ENCODE measurements at places on chromosomes 2 and 18.

DNA sequence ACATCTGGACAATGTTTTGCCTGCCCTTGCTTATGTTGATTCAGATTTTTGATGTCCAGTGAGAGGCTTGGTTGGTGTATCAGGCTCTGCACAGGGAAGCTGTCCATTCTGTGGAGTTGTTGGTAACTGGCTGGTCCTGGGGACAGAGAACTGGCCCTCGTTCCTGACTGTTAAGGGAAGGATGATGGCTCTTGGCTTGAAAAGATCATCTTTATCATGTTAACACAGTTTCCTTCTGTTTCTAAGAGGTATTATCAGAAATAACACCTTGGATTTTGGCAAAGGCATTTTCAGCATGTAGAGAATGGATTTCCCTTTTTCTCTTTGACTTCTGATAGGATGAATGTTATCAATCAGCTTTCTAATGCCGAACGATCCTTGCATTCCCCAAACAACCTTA is 19.3 kb downstream of the STK25 start:
- no peak for DNase-seq

DNA sequence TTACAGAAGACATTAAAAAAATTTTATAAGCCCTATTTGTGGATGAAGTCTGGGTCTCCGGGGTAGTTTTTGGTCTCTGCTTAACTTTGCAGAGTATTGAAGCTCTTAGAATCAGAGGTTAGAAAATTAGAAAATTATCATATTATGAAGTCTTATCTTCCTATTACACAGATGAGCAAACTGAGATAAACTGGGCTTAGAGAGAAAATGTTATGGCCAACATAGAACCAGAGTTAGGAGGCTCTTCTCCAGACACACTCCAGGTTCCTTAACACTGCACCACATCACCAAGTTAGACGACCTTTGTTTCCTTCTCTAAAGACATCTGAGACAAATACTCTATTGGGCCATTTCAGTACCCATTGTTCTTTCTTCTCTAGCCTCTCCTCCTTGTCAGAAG is 36.7 kb upstream of the NEB start:
- no peak for DNase-seq

- no peak for DNase-seq
Measured at GRCh38 chr2:238120463-238121298, 17.8 kb upstream of the KLHL30 start.

- no peak for DNase-seq
Measured at GRCh38 chr2:231627384-231628120, 34.9 kb downstream of the TEX44 start.

- DNase-seq, result no peak
Measured at GRCh38 chr2:176081837-176082524, 1.8 kb downstream of the EVX2 start.

DNA sequence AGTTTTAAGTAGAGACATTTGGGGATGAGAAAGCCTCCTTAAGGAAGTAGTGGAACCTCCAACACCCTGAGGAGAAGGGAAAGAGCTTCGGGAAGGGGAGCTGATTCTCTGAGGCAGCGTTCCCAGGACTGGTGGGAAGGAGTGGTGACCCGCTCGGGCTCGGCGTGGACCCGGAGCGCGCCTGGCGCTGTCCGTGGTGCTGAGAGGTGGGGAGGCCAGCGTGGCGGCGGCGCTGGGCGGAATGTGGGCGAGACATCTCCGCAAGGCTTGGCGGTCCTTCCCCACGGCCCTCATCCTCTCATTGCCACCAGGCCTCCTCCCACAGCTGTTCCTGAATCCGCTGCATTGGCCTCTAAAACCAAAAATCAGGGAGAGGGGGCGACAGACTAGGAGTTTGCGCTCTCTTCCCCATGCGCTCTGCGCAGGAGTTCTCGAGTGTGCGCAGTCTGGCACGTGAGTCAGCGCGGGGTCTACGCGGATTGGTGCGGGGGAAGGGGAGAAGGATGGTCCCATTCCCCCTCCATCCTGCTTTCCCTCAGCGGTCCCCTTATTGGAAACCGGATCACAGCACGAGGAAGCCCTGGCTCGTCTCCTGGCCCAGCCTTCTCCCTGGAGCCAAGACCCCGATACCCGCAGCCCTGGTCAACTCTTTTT is 857 bp downstream of the RESP18 start:
- no peak for DNase-seq

GRCh38 chr2:26742048-26742770 is 21.9 kb upstream of the SLC35F6 start:
- no peak for DNase-seq

DNA sequence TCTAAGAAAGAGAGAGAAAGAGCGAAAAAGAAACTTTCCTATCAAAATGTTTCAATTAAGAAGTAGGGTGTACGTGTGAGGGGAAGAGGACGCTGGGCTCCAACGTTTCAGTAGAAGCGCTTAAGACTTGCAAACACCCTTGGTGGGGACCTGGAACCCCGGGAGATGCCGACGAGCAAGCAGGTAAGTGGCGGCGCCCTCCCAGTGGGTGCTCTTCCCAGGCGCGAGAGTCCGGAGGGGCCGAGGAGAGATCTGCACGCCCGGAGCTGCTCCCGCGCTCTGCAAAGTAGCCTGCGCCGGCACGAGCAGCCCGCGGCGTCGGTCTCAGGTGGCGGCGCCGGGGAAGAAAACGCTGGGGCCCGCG is 678 bp upstream of the OTX1 start:
- DNase-seq, result no peak

GRCh38 chr2:65227020-65227455 is 593 bp upstream of the ACTR2 start:
- no peak for DNase-seq

- DNase-seq, result no peak
Measured at GRCh38 chr2:136439064-136439676, 321.2 kb upstream of the CXCR4 start.

- peak; percentile 37 for DNase-seq
Measured at GRCh38 chr18:54742659-54743604, 85.3 kb upstream of the RAB27B start.

DNA sequence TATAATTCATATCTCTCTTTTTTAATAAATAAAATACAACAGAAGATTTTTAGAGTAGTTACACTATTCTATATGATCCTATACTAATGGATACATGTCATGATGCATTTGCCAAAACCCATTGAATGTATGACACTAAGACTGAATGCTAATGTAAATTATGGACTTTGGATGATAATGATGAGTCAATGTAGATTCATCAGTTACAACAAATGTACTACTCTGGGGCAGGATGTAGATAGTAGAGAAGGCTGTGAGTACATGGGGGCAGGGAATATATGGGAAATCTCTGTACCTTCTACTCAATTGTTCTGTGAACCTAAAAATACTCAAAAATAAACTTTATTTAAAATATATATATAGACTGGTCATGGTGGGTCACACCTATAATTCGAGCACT is 45.6 kb upstream of the NEDD4L start:
- DNase-seq, result no peak

- DNase-seq, result no peak
Measured at GRCh38 chr18:42941021-42941420, 174.5 kb downstream of the RIT2 start.

DNA sequence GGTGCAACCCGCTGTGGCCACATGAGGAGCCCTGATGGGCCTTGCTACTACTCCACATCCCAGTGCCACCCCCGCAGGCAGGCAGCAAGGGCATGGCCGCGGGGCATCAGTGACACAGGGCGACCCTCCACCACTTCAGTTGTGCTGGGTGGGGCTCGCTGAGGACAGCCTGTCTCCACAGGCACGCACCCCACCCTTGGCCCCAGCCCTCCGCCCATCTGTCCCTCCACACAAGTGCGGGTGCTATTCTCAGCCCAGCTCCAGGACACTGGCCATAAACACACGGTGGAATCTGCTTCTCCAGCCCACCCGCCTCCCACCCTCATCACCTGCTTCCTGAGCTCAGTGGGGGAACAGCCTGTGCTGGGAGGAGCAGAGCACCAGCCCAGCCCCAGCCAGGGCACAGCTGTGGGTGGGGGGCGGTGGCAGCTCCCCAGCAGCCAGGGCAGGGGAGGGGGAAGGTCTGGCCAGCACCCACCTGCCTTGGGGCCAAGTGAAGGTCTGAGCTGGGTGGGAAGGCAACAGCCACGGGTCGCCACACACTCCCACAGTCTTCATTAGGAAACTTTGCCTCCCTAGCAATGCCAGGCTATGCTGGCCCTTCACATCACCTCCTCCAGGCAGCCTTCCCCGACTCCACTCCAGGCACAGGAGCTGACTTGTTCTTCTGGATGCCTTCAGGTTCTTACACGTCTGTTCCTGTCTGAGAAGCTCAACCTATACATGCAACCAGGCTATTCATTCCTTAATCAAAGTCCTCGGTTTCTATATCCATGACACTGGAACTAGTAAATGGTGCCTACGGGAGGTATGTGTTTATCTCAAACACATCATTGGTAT is 16.5 kb downstream of the BIN1 start:
- DNase-seq, result no peak

- no peak for DNase-seq
Measured at GRCh38 chr2:164275659-164276058, 345.6 kb downstream of the GRB14 start.

DNA sequence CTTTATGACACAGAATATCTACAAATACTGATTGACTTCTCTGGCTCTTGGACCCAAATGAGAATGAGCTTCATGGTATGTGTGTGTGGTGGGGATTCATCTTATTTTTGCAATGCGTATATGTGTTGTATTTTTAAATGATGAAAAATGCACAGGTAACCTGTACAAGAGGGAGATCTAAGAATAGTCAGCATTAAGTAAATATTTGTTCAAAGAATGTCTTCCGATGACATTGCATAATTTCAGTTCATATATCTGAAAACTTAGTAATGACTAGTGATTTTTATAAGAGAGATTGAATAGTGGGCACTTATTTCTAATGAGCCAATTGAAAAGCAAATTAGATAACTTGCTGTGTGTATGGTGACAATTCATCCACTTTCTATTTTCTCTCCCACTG is 66.4 kb downstream of the EML6 start:
- no peak for DNase-seq

DNA sequence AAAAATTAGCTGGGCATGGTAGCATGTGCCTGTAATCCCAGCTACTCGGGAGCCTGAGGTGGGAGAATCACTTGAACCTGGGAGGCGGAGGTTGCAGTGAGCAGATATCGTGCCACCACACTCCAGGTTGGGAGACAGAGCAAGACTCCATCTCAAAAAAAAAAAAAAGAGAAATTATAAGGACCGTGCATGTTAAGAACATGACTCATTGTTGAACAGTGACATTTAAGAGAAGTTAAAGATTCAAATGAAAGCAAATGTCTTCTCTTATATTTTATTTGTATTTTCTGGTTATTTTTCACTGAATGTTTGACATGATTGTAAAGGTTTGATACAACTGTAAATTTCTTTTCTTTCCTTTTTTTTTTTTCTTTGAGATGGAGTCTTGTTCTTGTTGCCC is 69.6 kb downstream of the APLF start:
- no peak for DNase-seq

- DNase-seq, result no peak
Measured at GRCh38 chr2:209840434-209840833, 68.8 kb downstream of the UNC80 start.

DNA sequence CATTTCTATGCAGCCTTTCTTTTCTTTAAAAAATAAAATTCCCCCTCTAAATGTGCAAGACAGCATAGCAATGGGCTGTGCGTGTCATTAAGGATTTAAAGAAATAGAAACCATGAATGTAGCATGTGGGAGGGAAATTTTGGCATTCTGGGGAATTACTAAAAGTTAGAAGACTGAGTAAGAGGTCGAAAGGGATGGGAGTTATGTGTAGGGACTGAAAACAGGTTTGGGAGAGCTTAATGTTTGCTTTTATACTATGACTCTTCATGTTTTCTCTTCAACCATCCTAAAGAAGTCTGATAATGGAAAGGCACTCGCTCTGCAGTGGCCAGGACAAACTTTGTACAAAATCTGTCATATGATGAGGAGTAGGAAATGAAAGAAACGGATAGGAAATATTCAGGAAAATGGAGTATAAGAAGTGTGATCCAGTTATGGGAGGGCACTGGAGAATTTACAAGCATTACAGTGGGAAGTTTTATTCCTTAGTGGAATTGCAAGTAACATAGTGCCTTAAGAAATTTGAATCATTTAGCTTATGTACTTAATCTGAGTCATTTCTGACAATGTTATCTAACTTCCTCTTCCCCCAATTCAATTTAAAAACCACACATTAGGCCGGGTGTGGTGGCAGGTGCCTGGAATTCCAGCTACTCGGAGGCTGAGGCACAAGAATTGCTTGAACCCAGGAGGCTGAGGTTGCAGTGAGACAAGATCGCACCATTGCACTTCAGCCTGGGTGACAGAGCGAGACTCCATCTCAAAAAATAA is 20.6 kb downstream of the TMEM87B start:
- no peak for DNase-seq

DNA sequence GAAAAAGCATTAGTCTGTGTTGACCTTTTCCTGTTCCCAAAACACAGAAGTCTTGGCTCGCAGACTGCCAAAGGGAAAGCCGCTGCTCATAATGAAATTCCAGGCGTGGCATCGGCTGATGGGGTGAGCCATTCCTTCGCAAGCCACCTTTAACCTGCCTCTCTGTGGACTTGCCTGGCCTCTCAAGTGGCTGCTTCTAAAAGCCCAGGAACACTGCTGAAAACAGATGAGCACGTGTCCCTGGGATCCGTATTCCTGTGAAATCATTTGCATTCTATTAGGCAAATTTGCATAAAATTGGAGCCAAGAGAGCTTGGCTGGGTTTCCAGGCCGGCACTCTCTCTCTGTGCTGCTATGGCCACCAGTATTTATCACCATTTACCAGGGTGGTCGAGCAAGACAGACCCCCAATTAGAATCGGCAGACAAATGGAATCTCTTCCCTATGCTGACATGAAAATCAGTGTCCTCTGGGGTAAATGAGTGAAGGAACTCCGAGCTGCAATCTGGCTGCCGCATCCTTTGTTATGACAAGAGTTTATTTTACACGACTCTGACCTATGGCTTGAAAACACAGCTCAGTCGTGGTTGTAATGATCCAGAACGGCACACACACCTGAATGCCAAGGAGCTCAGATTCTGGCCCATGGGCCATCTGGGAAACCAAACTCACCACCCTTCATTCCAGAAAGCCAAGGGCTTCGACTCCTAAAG is 21.7 kb downstream of the BCL2 start:
- no peak for DNase-seq

DNA sequence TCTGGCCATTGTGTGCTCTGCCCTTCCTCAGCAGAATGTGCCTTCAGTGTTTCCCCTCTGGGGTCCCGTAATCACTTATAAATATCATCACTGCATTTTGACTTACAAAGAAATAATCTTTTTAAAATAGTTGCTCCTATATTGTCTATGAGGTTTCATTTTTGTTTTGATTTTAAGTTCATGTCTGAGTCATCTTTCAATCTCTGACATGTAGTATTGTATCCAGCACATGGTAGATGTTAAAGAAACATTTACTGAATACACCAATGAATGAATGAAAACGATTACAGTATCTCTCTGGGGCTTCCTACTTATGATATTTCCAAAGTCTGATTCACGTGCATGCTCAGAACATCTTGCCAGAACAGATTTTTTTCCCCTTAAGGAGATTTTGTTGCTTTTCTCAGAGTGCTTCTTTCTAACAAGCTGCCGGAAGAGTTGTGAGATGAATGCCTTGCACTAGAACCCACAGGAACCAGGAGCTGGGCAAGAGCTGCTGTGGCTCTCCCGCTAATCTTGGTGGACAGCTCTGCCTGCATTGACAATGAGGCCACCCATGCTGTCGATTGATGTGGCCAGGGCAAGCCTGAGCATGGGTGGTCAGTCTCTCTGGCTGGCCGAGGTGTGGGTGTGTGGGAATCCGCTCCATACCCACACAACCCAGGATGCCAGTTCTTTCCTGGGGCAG is 199.4 kb downstream of the CYRIA start:
- DNase-seq, result no peak
